ENCODE measurements at places on chromosomes 7 and 10. TPM values are rescaled to one million over a fixed set of nuclear protein-coding genes. Genes with fewer than 3 reads are reported as not detected.

TRIL gene
- total RNA-seq = 3.3 TPM

TMEM213 gene
- not detected for total RNA-seq

COL28A1 gene
- total RNA-seq = 1.1 TPM

AKAP9 gene
- 57.0 TPM for total RNA-seq

NKX1-2 gene
- total RNA-seq = 2.3 TPM

SPDYE5 gene
- total RNA-seq = not detected

- DNase-seq = no peak
- peaks cover 2% of the 10 kb centered on the region for H3K36me3 ChIP-seq
- H3K27me3 ChIP-seq = no peaks in the 10 kb centered on the region
- no peak overlapping the region for H3K4me3 ChIP-seq
- peaks cover 5% of the 10 kb centered on the region for H3K4me1 ChIP-seq
Observed at GRCh38 chr7:140896996-140897395, 27.7 kb downstream of the BRAF start.

GRCh38 chr10:12719365-12719764 lies 282.1 kb downstream of the CCDC3 start:
- no peak overlapping the region for H3K4me3 ChIP-seq
- no peaks in the 10 kb centered on the region for H3K27me3 ChIP-seq
- H3K27ac ChIP-seq = no peak overlapping the region
- peaks cover 14% of the 10 kb centered on the region for H3K4me1 ChIP-seq
- no peaks in the 10 kb centered on the region for H3K36me3 ChIP-seq

GRCh38 chr10:85993840-85994507 lies 372.6 kb downstream of the GRID1 start:
- DNase-seq = no peak
- H3K27me3 ChIP-seq = no peaks in the 10 kb centered on the region
- H3K36me3 ChIP-seq = no peaks in the 10 kb centered on the region
- H3K4me3 ChIP-seq = no peak overlapping the region

- H3K27ac ChIP-seq = no peak overlapping the region
- peak overlapping the region; percentile 92 for H3K4me3 ChIP-seq
- H3K36me3 ChIP-seq = no peaks in the 10 kb centered on the region
- peaks cover 60% of the 10 kb centered on the region for H3K27me3 ChIP-seq
Observed at GRCh38 chr10:101063050-101063525, 1.3 kb downstream of the KAZALD1 start.

DNA sequence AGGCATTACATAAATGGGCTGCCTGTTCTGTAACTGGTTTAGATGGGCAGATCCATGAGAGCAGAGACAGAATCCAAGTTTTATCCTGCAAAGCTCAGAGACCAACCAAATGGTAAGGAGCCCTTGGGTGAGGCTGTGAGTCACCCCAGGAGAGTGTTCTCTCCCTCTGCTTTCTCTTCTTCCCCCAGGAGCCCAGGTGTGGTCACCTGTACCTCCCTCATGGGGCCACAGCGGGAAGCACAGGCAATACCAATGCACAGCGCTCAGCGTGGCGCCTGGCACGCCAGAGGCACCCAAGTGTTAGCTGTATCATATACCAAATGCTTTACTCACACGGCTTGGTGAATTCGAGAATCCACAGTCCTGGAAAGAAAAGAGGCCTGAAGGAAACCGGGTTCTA lies 39.4 kb downstream of the CTBP2 start:
- DNase-seq = no peak
- no peak overlapping the region for H3K4me3 ChIP-seq
- H3K36me3 ChIP-seq = peaks cover 9% of the 10 kb centered on the region

DNA sequence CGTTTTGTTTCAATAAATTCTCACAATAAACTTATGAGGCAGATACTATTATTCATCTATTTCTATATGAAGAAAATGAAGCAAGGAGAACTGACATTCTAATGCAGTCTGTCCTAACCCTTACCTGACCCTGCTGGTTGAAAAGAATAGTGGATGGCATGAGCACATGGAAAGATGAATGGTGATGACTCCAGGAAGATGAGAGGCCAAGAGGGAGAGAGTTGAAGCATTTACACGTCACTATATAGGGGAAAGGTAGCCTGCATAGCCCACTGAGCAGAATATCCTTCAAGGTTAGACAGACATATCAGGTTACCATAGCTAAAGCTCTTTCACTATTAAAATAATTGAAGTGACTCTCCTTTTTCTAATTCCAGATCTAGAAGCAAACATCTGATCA lies 163.9 kb upstream of the CDK1 start:
- no peak overlapping the region for H3K27ac ChIP-seq
- H3K4me1 ChIP-seq = no peaks in the 10 kb centered on the region
- no peak overlapping the region for H3K4me3 ChIP-seq
- H3K36me3 ChIP-seq = no peaks in the 10 kb centered on the region

- DNase-seq = peak; percentile 59
- H3K27ac ChIP-seq = no peak overlapping the region
- H3K27me3 ChIP-seq = no peaks in the 10 kb centered on the region
- no peak overlapping the region for H3K4me3 ChIP-seq
- H3K4me1 ChIP-seq = no peaks in the 10 kb centered on the region
Observed at GRCh38 chr7:120190109-120190508, 82.9 kb upstream of the KCND2 start.

GRCh38 chr10:124626759-124627380 lies 117.3 kb downstream of the FAM53B start:
- no peak overlapping the region for H3K27ac ChIP-seq
- DNase-seq = no peak
- H3K27me3 ChIP-seq = no peaks in the 10 kb centered on the region

DNA sequence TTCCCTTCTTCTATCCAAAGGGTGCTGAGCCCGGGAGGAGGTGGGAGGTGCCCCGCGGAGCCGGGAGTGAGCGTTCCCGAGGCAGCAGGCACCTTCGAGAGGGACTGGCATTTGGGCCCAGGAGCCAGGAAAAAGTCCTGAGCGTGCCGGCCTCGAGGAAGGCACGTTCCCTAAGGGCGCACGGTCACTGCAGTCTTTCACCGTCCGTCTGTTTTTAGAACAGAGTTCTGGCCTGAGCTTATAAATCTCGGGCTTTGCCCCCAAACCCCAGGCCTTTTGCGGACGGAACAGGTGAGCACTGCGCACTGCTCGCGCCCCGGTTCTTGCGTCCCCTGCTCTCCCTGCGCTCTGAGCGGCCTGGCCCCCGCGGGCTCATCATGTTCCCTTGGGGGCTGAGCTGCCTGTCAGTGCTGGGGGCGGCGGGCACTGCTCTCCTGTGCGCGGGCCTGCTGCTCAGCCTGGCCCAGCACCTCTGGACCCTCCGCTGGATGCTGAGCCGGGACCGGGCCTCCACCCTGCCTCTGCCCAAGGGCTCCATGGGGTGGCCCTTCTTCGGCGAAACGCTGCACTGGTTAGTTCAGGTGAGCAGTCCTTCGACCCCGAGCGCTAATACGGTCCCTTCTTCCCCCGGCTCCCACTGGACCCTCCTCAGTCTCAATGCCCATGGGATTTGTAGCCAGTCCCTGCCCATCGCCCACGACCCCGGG lies 442 bp downstream of the CYP26C1 start:
- no peak for DNase-seq
- no peak overlapping the region for H3K27ac ChIP-seq
- H3K36me3 ChIP-seq = peaks cover 5% of the 10 kb centered on the region
- H3K4me1 ChIP-seq = peaks cover 2% of the 10 kb centered on the region
- H3K27me3 ChIP-seq = peaks cover 96% of the 10 kb centered on the region

- H3K4me3 ChIP-seq = no peak overlapping the region
- no peak for DNase-seq
- no peaks in the 10 kb centered on the region for H3K27me3 ChIP-seq
- no peak overlapping the region for H3K27ac ChIP-seq
- no peaks in the 10 kb centered on the region for H3K36me3 ChIP-seq
Observed at GRCh38 chr10:34018129-34018528, 683.7 kb upstream of the NRP1 start.

DNA sequence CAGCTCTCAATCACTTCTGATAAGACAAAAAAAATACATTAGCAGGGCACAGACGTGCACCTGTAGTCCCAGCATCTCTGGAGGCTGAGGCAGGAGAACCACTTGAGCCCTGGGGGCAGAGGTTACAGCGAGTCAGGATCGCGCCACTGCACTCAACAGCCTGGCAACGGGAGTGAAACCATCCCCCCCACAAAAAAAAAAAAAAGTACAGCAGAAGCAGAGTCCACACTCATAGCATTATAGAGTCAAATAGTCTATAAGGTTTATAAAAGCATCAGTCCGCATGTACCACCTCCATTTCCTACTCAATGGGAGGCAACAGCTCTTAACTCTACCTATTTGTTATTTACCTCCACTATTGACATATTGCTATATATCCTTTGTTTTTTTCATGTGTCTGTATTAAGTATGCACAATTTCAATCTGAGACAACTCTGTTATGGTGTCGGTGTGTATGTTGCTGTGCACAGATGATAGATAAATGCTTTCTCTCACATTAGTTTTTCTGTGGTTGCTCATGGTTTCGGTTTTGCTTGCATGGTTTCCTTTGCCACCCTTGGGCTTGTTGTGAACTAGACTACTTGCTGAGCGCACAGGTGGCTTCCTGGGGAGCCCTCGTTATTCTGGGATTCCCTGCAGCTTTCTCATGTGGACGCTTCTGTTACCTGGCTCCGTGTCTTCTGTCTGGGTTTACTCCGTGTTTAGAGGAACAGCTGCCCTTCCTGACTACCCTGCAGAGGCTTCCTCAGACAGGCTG lies 40.4 kb downstream of the PROSER2 start:
- no peaks in the 10 kb centered on the region for H3K27me3 ChIP-seq
- DNase-seq = no peak
- H3K4me1 ChIP-seq = no peaks in the 10 kb centered on the region

- peaks cover 7% of the 10 kb centered on the region for H3K4me1 ChIP-seq
- H3K27me3 ChIP-seq = peaks cover 47% of the 10 kb centered on the region
- H3K27ac ChIP-seq = no peak overlapping the region
- no peaks in the 10 kb centered on the region for H3K36me3 ChIP-seq
Observed at GRCh38 chr7:136874393-136875032, 6.1 kb downstream of the CHRM2 start.

- no peaks in the 10 kb centered on the region for H3K4me1 ChIP-seq
- no peak for DNase-seq
- no peak overlapping the region for H3K27ac ChIP-seq
- no peaks in the 10 kb centered on the region for H3K27me3 ChIP-seq
Observed at GRCh38 chr7:2030475-2031450, 202.0 kb downstream of the MAD1L1 start.

Measured in endodermal cell (in vitro differentiated cells).